Activated gamma-delta T cell treated with Interleukin-2 at 50 U/mL for 16 hours (primary cell): ENCODE measurements at places on chromosomes 1 and 21.

GRCh38 chr1:167507719-167508118 is 10.6 kb downstream of the CD247 start:
- no peak for DNase-seq

DNA sequence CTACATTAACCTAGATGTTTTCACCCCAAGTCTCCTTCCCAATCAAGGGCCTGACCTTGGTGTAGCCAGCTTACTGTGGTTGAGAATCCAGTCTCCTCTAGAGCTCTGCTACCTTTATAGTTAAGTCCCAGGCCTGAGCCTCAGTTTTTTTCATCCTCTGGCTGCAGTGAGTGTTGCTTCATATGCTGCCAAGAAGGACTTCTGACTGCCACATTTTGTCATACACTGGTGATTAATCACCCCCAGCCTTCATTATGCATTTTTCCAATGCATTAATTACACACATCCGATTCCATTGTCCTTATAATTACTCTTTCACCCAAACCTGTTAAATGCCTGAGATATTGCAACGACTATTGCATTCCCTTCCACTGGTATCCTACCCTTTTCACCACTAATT is 66.3 kb upstream of the FGGY start:
- DNase-seq, result no peak

DNA sequence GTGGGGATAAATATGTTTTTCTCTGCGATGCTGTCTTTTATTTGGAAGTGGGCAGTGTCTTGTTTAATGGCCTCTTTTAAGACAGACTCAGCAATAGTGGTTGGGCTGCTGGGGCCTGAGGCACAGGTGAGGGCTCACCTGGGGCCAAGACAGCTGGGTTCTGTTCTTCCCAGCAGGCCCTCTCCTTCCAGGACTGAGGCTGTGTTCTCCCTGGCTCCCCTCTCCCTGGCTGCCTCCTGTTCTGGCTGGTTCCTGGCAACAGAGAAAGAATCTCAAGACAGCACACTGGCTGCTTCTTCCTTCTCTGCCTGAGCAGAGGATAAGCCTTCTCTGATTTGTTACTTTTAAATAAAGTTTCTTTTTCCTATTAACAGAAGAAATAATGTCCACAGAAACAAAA is 7.4 kb upstream of the GRHL3 start:
- DNase-seq, result no peak

DNA sequence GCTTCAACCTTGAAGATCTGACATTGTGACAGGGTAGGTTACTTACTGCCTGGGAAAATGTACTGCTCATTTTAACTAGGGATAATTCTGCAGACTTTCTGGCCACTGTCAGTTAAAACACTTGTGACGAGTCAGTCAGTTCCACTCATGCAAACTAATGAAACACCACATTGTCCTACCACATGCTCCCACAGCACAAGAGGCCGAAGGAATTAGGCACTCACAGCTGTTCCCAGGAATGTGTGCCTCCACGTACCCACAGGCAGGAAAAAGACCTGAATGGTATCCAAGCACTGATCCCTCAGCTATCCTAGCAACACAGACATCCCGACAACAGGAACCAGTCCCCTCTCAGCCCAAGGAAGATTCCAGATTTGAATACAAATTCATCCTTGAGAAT is 12.3 kb downstream of the BCAR3 start:
- no peak for DNase-seq

GRCh38 chr21:45351526-45352275 is 53.3 kb upstream of the COL18A1 start:
- no peak for DNase-seq

DNA sequence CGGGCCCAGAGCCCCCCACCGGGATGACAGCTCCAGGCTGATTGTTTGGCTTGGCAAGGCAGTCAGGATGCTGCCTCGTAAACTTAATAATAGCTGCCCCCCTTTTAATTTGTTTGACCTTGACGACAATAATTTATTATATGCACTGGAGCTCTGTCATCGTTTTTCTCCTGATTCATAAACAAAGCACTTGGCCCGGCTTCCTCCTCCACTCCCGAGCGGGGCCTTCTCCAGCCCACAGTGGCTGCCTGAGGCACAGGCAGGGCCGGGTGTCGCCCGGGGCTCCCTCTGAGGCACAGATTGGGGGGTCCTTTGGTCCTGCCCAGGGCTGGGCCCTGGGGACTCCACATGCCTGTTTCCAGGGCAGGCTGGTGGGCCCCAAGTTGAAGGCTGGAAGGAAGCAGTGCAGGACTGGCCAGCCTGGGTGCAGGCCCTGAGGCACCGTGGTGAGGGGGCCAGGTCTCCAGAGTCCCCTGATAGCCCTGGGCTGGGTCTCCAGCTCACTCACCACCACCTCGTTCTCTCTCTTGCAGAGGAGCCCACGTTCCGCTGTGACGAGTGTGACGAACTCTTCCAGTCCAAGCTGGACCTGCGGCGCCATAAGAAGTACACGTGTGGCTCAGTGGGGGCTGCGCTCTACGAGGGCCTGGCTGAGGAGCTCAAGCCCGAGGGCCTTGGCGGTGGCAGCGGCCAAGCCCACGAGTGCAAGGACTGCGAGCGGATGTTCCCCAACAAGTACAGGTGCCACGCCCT is 52.0 kb upstream of the ARHGEF16 start:
- DNase-seq, result no peak

DNA sequence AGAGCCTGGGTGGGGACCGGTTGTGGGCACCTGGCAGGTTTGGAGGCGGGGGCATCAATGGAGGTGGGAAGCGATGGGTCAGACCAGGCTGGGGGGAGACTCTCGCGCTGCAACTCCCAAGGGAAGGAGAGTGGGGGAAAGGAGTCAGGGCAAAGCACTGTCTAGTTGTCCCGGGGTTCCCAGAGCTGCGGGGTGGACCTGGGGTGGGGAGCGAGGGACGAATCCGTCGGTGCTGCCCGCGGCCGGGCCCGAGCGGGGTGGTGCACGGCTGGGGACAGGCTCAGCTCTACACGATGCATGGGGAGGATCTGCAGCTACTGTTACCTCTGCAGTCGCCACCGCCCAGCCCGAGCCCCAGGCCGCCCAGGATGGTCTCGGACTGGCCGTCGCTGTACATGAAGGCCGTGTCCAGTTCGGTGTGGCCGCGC is 427 bp downstream of the AKR7A2 start:
- no peak for DNase-seq

DNA sequence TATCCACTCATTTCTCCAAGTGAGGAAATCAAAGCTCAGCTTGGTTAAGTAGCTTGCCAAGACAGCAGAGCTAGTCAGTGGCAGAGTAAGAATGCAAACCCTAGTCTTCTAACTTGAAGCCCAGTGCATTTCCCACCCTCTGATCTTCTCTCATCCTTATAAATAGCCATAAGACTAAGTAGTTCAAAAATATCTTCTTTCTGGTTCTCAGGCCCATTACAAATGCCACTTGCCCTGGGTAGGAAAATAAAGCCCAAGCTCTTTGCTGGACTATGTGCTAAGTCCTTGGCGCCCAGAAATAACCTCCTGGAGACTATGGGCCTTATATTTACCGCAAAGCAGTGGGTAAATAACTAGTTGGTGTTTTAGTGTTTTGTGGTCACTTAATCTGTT is 505.8 kb downstream of the PLPP3 start:
- no peak for DNase-seq

- no peak for DNase-seq
These were observed 7.0 kb downstream of the INSRR start for GRCh38 chr1:156851779-156852417.
